ENCODE measurements at places on chromosomes 4 and X.

- DNase-seq = no peak
Measured at GRCh38 chr4:153215921-153216320, 11.7 kb downstream of the TRIM2 start.

DNA sequence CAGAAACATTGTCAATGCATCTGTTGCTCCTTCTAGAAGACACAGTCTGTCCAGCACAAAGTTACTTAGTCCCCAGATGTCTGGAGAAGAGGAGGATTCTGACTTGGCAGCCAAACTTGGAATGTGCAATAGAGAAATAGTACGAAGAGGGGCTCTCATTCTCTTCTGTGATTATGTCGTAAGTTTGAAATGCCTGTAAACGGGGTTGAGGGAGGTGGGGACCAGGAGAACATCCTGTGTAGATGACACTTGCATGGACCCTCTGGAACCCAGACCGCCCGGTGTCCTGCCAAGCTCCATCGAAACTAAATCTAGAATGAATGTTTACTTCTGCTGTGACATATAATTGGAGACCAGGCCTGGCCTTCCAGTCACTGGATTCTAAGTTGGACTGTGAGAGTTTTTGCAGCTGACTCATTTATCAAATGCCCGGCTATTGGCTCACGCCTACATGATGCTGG, 45.0 kb upstream of the MSANTD1 start:
- no peak for DNase-seq

- DNase-seq = no peak
Measured at GRCh38 chr4:14218641-14219040, 591.1 kb upstream of the BOD1L1 start.

DNA sequence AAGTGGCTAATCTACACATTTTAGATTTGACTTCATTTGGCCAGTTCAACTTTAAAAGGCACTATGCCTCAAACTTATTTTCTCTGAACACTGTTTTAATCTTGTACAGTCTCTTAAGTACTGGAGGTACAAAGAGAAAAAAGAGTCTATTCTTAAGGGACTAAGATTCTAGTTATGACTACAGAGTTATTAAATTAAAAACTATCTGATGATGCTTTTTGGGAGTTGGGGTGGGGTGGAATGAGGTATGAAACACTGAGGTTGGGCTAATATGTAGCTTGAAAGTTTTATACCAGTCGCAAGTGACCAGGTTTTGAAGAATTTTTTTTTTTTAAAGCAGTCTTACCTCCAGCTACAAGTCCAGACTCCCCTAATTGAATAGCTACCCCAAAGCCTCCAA, 17.7 kb upstream of the GPR34 start:
- DNase-seq = no peak

- DNase-seq = no peak
Measured at GRCh38 chr4:118032691-118033090, 1.6 kb upstream of the NDST3 start.

GRCh38 chr4:146243141-146243882, 29.0 kb downstream of the REELD1 start:
- peak; percentile 24 for DNase-seq

- no peak for DNase-seq
Measured at GRCh38 chr4:7808752-7809151, 130.9 kb downstream of the AFAP1 start.

GRCh38 chrX:123486297-123486696, 246.6 kb downstream of the THOC2 start:
- no peak for DNase-seq

- DNase-seq = no peak
Measured at GRCh38 chr4:184349283-184350039, 124.9 kb downstream of the IRF2 start.

GRCh38 chr4:96993560-96993959, 1149.7 kb downstream of the STPG2 start:
- no peak for DNase-seq

DNA sequence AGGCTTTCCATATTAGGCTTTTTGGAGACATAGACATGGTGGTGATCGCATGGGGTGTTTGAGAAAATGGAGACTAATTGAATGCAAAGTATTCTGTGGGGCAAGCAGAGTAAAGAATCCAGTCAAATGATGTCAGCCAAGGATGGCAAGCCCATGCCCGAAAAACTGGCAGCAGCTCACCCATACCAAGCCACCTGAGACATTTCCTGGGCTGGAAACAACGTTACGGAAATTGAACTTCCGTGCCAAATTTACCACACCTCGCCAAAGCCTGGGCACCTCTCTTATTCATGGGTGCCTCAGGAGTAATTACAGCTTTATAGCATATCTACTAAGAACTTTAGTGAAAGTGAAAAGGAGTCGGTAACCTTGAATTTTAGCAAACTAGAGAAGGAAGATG, 166.4 kb downstream of the CBR4 start:
- DNase-seq = no peak

DNA sequence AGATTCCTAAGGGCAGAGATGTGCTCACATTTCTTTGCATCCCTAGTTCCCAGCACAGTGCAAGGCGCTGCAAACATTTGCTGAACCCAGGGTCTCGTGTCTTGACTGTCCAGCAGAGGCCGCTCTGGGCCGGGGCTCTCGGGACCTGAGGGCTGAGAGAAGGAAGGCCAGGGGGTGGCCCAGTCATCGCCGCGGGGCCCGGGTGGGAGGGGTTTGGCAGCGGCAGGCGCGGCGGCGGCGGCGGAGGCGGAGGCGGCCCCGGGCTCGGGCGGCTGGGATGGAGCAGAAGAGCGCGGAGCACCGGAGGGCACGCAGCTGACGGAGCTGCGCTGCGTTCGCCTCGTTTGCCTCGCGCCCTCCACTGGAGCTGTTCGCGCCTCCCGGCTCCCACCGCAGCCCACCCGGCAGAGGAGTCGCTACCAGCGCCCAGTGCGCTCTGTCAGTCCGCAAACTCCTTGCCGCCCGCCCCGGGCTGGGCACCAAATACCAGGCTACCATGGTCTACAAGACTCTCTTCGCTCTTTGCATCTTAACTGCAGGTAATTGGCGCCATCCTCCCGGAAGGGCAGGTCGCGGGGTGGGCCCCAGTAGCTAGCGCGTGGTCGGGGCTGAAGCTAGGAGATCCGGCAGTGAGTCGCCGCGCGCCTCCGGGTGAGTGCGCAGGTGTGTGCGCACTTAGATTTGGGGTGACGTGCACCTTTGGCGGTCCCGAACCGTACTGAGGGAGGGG, at the start of gene PARM1:
Gene PARM1 (plus strand): TSS at position 285 of the 730 bp plus-strand sequence. CDS start 212 bp downstream, at position 497.
- no peak for DNase-seq

GRCh38 chr4:165293061-165293460, 34.4 kb upstream of the MSMO1 start:
- DNase-seq = no peak

DNA sequence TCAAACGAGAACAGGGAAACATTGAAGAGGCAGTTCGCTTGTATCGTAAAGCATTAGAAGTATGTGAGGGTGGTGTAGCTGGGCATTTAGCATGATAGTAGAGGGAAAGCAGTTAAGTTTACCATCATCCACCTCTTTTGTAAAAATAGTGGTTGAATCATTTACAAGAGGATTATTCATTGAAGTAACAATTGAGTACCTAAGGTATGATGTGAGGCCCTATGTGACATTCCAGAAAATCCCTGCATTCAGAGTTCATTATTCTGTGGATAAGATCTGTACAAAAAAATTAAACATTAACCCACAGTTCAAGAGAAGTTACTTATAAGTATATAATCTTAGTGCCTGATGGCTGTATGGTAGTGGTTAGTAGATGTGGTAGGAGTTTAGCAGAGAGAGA, 22.2 kb upstream of the GCNA start:
- DNase-seq = no peak

DNA sequence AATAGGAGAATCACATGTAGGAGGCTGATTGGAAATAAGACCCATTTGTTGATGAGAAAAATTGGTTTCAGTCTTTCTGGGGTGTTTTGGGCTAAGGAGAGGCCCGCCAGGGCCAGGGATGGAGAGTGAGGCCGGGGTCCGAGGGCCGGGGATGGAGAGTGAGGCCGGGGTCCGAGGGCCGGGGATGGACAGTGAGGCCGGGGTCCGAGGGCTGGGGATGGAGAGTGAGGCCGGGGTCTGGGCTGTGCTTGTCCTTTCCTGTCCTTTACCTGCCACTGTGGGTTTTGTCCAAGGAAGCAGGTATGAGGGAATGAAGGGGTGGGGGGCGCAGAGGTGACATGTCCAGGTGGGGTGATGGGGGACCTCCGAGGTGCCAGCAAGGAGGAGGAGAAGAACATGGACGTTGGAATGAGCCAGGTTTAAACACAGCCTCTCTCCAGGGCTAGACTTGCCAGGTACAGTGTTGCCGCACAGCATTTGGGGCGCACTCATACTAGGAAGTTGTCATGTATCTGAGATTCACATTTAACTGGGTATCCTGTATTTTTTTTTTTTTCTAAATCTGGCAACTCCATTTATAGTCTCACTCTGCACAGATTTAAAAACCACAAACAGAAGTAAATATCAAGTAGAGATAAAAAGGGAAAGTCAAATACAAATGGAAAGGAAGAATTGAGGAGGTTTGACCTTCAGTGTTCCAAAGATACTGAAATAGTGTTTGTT, 8.8 kb downstream of the RGS12 start:
- DNase-seq = no peak

- no peak for DNase-seq
Measured at GRCh38 chr4:146329050-146329716, 114.8 kb downstream of the REELD1 start.

DNA sequence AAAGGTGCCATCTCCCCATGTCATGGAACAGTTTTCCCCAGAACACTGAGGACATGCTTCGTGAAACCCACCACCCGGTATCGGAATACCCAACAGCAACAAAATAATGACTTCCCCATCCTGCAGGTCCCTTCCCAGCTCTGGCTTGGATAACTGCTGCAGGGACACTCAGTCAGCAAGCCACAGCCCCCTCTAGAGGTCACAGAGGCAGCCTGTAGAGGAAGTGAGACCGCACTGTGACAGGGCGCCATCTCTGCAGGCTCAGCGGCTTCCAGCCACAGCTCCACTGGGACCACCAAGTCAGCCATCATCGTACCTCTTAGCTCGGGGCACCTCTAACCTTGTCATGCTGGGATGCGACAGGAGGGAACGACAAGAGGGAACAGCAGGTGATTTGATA, 315.9 kb downstream of the LDB2 start:
- no peak for DNase-seq

DNA sequence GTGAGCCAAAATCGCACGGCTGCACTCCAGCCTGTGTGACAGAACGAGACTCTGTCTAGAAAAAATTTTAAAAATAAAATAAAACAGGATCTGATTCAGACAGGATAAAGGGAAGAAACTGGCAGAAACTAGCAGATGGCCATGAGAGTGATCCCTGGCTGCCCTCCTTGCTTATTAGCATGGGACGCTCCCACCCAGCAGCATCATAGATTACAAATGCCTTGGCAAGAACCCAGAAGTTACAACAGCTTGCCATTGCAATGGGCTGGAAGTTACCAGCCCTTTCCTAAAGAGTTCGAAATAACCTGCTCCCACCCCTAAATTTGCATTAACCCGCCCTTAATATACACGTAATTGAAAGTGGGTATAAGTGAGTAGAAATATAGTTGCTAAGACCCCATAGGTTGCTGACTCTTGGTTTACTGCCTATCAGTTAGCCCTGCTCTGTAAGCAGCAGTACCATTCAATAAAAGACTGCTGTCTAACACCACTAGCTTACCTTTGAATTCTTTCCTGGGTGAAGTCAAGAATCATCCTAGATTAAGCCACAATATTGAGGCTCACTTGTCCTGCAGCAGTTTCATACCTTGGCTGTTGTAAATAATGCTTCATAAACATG, 9.1 kb upstream of the XAGE2 start:
- DNase-seq = no peak

- no peak for DNase-seq
Measured at GRCh38 chrX:71183341-71183740, 38.7 kb downstream of the NLGN3 start.

GRCh38 chr4:1245481-1246051, 3.4 kb downstream of the CTBP1 start:
- no peak for DNase-seq

DNA sequence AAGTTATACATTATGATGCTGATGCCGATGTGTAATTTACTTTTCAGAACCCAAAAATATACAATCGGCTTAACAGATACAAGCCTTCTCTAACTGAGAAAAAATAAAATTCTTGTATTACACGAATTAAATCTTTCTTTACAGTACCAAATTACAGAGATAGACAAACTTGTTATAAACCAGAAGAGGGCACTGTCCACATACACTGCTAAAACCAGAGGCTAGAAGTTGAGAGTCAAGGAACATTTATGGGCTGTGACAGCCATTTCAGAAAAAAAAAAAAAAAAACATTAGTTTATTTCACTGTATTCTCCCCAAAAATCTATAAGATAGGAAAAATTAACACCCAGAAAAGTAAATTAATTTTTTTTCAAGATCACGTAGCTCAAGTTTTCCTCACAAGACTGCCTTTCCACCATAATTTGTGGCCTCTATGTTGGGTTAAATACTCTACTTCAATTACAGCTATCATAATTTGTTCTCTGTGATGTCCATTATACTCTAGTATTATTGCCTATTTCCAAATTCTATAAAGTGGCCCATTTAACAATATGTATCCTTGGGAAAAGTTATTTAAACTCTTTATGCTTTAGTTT, 12.0 kb downstream of the EREG start:
- DNase-seq = no peak

DNA sequence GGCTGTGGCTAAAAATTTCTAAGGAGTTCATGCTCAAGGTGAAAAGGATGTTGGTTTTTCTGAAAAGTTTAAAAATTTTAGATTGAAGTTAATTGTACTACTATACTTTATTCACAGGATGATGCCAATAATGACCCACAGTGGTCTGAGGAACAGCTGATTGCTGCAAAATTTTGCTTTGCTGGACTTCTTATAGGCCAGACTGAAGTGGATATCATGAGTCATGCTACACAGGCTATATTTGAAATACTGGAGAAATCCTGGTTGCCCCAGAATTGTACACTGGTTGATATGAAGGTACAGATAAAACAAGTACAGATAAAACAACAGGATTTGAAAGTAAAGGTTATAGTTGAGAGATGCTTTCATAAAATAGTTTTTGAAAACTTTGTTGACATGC, 12.2 kb downstream of the PAICS start:
- no peak for DNase-seq

GRCh38 chr4:152168987-152169616, 366.8 kb downstream of the FBXW7 start:
- DNase-seq = no peak

All from CD8-positive, alpha-beta memory T cell (primary cell).